Esophagus squamous epithelium (tissue), 5 donors: ENCODE measurements at places on chromosomes 5 and 9.

DNA sequence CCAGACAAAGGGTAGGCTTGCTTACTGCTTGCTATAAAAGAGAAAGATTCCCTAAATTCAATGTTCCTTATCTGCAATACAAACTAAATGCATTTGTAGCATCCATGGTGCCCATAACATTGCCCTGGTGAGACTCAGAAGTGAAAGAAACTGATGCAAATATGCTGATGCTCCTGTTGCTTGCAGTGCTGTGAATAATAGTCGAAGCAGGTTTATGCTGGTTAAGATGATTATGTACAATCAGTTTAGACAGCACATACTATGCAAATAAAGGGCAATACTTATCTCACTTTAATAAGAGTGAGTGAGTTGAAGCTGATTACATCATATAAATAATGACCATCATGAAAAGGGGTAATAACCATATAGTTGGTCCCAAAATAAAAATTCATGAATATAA lies 215.5 kb downstream of the SNCAIP start:
- no peak for DNase-seq

DNA sequence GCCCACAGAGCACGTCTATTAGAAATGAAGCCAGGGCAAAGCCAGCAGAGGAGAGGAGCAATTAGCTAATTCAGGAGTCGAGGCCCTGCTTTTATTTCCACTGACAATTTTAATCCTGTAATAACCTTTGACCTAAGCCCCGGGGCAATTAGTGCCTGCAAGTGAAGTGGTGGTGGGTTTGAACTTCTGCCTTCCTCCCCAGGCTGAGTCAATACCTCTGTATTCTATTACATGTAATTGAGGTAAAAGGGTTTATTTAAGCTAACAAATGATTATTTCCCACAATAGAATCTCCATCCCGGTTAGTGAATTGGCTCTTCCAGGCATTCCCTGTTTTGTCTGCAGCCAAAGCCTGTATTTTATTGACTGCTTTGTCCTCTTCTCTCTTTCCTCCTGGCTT lies 49.9 kb downstream of the FGF18 start:
- DNase-seq = no peak

- DNase-seq = no peak
These were observed 364.6 kb upstream of the PTGER4 start for GRCh38 chr5:40315126-40315525.

DNA sequence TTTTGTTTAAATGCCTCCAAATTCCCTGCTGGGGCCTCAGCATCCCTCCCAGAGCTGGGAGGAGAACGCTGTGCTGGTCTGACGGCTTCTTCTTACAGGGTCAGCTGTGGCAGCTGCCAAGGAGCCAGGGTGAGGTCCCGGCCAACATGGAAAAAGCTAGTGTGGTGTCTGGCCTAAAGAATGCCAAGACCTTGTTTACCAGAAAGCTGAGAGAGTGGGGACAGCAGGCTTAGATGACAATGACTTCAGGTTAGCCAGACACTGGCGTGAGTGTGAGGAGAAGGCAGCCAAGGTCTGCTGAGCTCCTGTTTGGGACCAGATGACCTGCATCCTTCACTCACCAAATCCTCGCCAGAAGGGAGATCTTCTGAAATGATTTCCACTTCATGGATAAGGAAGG lies 112.5 kb downstream of the CRB2 start:
- DNase-seq = no peak

DNA sequence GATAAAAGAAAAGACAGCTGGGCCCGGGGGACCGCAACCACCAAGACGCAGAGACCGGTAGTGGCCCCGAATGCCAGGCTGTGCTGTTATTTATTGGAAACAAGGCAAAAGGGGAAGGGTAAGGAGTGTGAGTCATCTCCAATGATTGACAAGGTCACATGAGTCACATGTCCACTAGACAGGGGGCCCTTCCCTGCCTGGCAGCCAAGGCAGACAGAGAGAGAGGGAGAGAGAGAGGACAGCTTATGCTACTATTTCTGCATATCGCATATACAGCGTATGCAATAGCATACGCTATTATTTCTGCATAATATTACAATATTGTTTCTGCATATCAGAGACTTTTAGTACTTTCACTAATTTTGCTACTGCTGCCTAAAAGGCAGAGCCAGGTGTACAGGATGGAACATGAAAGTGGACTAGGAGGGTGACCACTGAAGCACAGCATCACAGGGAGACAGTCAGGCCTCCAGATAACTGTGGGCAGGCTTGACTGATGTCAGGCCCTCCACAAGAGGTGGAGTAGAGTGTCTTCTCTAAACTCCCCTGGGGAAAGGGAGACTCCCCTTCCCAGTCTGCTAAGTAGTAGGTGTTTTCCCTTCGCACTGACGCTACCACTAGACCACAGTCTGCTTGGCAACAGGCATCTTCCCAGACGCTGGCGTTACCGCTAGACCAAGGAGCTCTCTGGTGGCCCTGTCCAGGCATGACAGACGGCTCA lies 50.3 kb downstream of the RFX3 start:
- no peak for DNase-seq

DNA sequence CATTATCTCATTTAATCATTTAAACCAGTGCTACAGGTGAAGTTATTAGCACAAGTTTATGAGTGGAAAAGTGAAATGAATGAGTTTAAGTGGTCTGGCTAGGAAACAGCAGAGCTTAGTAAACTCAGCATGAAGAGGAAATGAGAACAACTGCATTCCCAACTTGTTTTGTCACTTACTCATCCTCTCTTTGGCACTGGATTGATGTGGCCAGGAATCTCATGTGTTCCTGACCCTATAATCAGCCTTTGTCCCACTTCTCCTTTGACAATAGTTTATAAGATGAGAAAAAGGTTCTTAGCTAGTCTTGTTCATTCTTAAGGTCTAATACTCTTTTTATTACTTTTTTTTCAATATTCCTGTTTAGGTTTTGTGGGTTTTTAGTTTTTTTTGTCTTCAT lies 559.2 kb upstream of the TLE4 start:
- no peak for DNase-seq

DNA sequence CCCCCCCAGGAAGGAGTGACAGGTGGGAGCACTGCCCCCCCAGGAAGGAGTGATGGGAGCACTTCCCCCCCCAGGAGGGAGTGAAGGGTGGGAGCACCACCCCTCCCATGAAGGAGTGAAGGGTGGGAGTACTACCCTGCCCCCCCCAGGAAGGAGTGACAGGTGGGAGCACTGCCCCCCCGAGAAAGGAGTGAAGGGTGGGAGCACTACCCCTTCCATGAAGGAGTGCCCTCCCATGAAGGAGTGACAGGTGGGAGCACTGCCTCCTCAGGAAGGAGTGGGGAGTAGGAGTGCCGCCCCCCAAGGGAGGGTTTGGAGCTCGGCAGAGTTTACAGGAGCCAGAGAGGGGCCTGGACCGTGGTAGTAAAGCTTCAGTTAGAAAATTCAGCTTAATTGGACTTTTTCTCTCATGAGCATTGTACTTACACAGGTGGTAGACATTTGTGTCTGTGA lies 100.7 kb downstream of the CACNA1B start:
- no peak for DNase-seq

DNA sequence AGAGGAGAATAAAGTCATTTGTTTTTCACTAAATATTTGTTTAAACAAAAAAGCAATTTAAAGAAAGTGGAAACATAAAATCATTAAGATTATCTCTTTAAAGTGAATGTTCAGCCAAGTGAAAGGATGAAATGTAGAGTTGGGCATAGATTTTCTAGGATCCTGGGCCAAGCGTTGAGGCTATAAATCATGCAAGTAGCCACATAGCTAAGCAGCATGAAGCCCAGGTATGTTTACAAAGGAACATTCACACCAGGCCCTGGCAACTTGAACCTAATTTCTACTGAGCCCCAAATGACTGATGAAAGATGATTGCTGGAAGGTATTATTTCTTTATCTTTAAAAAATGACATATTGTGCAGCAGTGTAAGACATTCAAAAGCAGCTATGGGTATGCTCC lies 461.8 kb downstream of the MAT2B start:
- DNase-seq = no peak

DNA sequence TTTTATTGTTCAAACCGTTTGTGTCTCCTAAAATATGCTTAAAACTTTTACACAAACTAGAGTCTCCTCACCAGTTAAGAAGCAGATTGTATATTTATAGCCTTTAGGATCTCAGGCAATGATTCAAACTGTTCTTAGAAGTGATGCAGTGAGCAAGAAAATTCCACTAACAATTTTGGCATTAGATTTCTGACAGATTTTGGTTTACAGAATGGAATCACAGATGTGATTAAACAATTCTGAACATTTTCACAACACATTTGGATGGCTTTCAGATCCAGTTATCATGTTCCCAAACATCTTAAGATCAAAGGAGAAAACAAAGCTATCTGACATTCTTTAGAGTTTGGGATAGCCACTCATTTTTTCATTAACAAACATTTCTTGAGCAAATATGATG lies 181.7 kb upstream of the RIOK2 start:
- DNase-seq = no peak

DNA sequence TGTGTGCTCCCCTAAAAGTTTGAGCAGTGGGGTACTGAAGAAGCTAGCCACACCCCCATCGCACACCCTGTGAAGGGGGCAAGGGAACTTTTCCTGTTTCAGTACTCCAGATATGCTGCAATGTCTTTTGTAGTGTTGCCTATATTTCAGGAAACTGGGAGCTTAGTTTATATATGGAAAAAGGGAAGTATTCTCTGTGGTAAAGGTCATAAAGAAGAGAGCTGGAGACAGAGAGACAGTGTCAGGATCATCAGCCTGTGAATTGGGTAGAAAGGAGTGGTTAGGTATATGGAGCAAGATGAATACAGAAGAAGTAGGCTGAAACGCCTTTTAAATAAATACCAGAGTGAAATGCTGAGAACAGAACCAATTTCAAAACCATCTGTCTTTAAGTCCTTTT lies 82.2 kb upstream of the C9orf72 start:
- no peak for DNase-seq

GRCh38 chr9:107484117-107484723 lies 5.3 kb downstream of the KLF4 start:
- no peak for DNase-seq

GRCh38 chr5:14476786-14477435 lies 104.7 kb upstream of the OTULINL start:
- no peak for DNase-seq

DNA sequence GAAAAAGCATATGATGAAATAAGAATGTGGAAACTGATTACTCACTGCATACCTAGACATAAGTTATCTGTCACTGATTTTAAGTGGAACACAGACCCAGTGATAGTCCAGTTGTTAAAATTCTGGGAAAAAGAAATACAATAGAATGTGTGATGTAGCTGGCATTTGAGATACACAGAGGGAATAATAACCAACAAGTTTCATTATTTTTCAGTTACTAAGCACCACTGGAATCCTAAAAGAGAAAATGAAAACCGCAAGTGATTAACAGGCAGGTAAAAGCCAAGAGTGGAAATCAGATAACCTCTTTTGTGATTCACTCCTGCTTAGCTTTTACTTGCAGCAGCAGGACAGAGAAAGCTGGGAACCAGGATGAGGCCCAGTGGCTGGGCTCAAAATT lies 994.0 kb upstream of the SEMA6A start:
- no peak for DNase-seq

DNA sequence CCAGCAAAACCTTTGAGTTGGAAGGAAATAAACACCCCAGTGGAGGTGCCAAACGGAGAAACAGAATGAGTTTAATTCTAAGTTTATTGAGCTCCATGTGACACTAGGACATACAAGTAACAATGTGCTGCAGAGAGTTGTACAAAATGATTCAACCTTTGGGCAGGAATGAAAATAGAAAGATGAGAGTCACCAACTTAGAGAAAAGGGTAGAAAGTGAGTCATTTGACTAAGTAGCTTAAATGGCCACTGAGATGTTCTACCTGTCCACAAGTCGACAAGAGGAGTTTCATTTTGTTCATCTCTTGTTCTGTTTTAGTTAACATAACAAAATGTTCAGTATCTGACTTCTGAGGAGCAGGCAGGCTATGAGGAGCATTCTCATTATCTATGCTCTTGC lies 284.7 kb downstream of the NR2F1-AS1 start:
- DNase-seq = no peak

DNA sequence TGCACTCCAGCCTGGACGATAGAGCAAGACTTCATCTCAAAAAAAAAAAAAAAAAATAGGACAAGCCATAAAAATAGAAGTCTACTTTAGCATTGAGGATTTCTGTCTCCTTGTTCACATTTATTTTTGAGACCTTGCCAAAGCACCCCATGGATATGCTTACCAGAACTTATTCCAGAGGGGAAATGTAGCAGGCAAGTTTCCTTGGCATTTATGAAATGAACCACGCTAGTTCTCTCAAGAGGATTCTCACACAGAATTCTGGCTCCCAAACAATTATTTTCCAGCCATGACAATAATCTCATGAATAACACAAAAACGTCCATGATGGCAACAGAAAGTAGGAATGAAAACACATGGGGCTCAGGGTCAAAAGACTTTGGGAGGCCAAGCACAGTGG lies 23.4 kb upstream of the GPX8 start:
- no peak for DNase-seq

DNA sequence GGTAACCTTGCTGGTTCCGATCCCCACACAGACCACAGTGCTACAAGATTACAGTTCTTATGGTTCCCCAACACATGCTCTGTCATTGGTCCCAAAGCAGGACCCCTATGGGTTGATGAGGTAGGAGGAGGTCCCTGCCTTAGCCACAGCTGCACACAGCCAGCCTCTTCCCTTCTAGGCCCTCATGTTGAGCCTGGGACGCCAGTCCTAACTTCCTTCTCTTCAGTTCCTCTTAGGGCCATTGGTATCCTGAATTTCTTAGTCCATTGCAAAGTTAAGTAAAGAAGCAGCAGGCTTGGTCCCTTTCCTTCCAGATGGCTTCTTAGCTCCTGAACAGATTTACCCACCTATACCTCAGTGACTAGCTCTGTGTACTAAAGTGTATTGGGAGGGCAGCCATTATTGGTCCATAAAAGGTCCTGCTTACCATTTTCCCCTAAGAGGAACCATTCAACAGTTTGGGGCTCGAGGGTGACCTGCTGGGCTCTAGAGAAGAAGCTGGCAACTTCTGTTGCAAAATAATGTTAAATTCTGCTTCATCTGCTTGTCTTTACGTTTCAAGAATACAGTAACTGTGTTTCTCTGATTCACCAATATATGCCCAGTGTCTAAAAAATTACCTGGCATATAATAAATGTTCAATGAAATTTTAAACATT lies 50.2 kb downstream of the PDCD1LG2 start:
- DNase-seq = no peak

GRCh38 chr5:127943061-127943371 lies 140.6 kb upstream of the SLC12A2 start:
- no peak for DNase-seq

GRCh38 chr5:51001227-51001923 lies 334.9 kb downstream of the PARP8 start:
- DNase-seq = no peak

DNA sequence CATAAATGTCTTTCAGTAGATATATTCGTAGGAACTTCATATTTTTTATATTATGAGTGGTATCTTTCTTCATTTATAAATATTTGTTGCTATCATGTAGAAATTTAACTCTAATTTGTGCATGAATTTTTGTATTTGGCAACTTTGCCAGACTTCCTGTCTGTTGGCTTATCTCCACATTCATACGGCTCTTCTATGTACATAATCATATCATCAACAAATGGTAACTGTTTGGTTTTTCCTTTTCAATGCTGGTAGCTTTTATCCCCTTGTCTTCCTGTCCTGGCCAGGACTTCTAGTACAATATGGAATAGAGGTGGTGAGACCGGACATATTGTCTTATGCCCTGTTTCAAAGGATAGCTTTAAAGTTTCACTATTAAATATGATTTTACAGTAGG lies 132.3 kb upstream of the COL5A1 start:
- no peak for DNase-seq

GRCh38 chr5:65508978-65509377 lies 27.3 kb upstream of the ADAMTS6 start:
- no peak for DNase-seq
